ENCODE measurements at places on chromosomes 16 and 17.

- DNase-seq = no peak
These were observed 1.8 kb downstream of the SYNGR3 start for GRCh38 chr16:1991588-1991947.

- DNase-seq = no peak
These were observed 102.1 kb downstream of the PITPNC1 start for GRCh38 chr17:67479148-67479547.

DNA sequence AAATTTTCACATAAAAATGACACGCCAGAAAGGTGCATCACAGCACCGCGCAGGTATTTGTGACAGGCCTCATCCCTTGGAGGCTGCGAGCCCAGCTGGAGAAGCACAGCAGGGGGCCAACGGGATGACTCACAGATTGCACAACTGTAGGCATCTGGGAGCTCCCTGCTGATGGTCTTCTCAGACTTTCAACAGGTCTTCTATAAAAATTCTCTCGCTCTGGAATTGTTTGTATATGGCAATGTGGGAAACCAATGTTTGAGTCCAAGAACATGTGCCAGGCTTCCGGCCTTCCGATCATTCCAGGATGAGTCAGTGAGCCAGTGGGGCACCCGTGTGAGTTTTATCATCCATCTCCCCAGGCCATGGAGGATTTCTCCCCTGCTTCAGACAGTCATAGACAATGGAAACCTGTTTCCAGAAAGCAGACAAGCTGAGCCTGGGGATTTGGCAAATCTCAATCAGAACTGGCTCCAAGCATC is 24.1 kb upstream of the ADORA2B start:
- peak; percentile 98 for DNase-seq

- no peak for DNase-seq
These were observed 78.4 kb downstream of the SOX9 start for GRCh38 chr17:72199256-72199655.

- DNase-seq = no peak
These were observed 599 bp downstream of the RNF112 start for GRCh38 chr17:19411631-19412030.

GRCh38 chr16:14020141-14020540 is 51.0 kb upstream of the MRTFB start:
- no peak for DNase-seq

- DNase-seq = peak; percentile 72
These were observed 997.6 kb upstream of the RBFOX1 start for GRCh38 chr16:6335072-6335471.

GRCh38 chr17:55622547-55622946 is 100.1 kb downstream of the TMEM100 start:
- DNase-seq = no peak

DNA sequence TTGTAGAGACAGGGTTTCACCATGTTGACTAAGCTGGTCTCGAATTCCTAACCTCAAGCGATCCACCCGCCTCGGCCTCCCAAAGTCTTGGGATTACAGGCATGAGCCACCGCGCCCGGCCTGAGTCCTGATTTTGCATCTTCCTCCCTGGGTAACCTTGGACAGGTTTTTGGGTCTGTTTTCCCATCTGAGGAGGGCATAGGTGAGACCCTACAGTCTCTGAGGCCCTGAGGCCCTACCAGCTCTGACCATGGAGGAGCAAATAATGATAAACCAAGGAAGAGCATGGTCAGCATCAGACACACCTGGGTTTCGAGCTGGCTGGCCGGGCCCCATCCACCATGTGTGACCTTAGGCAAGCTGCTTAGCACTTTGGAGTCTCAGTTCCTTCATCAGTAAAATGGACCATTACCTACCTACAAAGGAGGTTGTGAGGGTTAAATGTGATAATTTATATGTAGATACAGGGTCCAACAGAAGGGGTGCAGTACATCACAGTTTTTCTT is 1.2 kb upstream of the NCBP3 start:
- DNase-seq = no peak

DNA sequence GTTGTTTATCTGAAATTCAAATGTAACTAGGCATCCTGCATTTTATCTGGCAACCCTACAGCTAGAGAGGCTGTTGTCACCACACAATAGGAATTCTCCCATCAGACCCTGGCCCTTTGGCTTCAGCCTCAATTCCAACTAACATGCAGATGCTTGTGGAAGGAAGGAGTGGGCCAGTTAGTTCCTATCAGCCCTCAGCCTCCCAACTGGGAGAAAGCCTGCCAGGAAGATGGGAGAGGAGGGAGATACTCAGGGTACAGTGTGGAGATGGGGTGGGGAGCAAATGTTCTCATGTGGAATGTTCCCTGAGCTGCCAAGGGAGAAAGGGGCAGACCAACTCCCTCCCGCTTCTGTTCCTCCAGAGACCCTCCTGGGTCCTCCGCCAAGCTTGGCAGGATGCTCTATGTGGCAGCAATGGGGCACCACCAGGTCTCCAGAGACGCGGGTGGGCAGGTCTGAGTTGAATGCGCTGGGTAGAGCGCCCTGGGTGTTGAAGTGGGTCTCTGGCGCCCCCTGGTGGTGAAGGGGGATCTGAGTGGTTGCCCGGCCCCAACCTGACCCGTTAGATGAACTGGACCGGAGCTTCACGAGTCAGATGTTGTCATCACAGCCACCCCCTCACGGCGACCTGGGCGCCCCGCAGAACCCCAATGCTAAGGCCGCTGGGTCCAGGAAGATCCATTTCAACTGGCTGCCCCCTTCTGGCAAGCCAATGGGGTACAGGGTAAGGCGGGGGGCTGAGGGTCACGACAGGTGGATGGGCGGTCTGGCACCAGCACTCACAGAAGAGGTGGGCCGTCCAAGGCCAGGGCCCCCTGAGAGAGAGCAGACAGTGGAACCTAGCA is 15.2 kb downstream of the GALK1 start:
- DNase-seq = peak; percentile 90

GRCh38 chr17:51427323-51427811 is 167.0 kb downstream of the UTP18 start:
- DNase-seq = peak; percentile 44

- DNase-seq = peak; percentile 90
These were observed 14.0 kb upstream of the DPEP1 start for GRCh38 chr16:89599451-89599858.

- DNase-seq = no peak
These were observed 53.2 kb downstream of the AKAP1 start for GRCh38 chr17:57138030-57138911.

DNA sequence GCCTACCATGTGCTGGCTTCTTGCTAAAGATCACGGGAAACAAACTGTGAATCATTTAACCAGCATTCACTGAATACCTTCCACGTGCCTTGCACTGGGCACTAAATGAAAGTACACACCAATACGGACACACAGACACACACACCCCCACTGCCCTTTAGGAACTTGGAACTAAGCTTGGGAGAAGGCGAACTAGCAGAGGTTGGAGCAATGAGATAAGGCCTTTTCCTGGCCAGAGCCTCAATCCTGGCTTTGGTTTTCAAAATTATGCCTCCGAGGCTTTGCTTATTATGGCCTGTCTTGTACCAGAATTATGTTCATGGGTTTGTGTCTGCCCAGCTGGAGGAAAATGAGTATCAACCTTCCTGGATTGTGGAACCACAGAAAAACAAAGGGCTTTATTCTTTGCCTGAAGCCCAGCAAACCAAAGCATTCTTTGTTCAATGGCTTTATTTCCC is 32.3 kb downstream of the CPPED1 start:
- DNase-seq = no peak

GRCh38 chr17:66220079-66220835 is 9.0 kb downstream of the APOH start:
- DNase-seq = no peak

- peak; percentile 77 for DNase-seq
These were observed 251.1 kb downstream of the ABCC12 start for GRCh38 chr16:47904691-47905090.

GRCh38 chr17:33342025-33342424 is 48.9 kb upstream of the ASIC2 start:
- DNase-seq = no peak

- no peak for DNase-seq
These were observed 2.6 kb downstream of the SLC16A6 start for GRCh38 chr17:68288375-68288774.

GRCh38 chr17:41782142-41782541 is 4.4 kb downstream of the JUP start:
- no peak for DNase-seq

- no peak for DNase-seq
These were observed 69.9 kb downstream of the AKAP1 start for GRCh38 chr17:57154921-57155320.

GRCh38 chr16:17068524-17068923 is 402.2 kb downstream of the XYLT1 start:
- no peak for DNase-seq

DNA sequence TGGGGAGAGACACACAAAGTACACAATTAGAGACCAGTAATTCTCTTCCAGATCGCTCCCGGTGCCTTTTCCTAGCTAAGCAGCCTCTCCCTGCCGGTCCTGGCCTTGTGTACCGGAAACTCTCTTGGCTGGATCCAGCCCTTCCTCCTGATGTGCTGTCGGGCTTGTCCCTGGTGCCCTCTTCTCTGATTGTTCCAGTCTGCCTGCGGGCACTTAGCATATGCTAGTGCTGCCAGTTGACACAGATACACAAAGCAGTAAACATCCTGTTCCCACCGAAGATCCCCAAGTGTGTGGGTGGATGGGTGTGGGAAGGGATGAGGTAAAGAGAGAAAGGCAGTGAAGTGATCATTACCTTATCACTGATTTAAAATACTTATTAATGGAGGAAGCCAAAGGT is 9.7 kb downstream of the HS3ST3B1 start:
- DNase-seq = peak; percentile 59

GRCh38 chr16:78462288-78463208 is 363.1 kb downstream of the WWOX start:
- no peak for DNase-seq

GRCh38 chr17:8695241-8695640 is 49.4 kb downstream of the CCDC42 start:
- DNase-seq = no peak

GRCh38 chr16:73739049-73739769 is 557.4 kb upstream of the PSMD7 start:
- DNase-seq = no peak

GRCh38 chr16:49027420-49027819 is 254.2 kb downstream of the CBLN1 start:
- peak; percentile 14 for DNase-seq

GRCh38 chr16:9965079-9965478 is 217.1 kb downstream of the GRIN2A start:
- DNase-seq = no peak

DNA sequence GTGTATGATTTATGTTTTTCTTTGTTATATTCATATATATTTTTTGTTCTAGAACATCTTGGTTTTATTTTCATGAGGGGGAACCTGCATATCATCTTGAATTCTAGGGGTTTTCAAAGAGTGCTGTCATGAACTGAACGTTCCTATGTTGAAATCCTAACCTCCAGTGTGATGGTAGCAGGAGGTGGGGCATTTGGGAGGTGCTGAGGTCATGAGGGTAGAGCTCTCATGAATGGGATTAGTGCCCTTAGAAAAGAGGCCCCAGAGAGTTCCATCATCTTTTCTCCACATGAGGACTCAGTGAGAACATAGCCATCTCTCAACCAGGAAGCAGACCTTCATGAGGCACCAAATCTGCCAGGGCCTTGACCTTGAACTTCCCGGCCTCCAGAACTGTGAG is 34.6 kb upstream of the CCDC182 start:
- peak; percentile 20 for DNase-seq

- peak; percentile 87 for DNase-seq
These were observed 25.5 kb downstream of the ADAMTS18 start for GRCh38 chr16:77409311-77409710.

DNA sequence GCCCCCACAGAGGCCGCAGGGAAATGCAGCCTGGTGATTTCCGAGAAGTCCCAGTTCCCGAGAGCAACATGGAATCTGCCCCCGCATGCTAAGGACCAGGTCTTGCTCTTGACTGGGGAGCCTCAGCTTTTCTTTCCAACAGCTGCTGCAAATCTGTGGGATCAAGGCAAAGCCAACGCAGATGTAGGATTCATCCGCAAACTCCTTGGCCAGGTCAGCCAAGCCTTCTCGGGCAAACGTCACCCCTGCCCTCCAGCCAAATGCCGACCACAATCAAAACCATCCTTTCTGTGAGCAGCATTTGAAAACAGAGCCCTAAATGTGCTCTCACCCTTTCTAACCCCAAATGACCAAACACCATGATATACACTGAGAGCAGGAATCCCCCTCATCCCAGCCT is 54.0 kb downstream of the MRM3 start:
- DNase-seq = peak; percentile 73

Data from islet precursor cell (in vitro differentiated cells).